ENCODE measurements at places on chromosomes 1 and 21. TPM values are rescaled to one million over a fixed set of nuclear protein-coding genes. Genes with fewer than 3 reads are reported as not detected.

DNA sequence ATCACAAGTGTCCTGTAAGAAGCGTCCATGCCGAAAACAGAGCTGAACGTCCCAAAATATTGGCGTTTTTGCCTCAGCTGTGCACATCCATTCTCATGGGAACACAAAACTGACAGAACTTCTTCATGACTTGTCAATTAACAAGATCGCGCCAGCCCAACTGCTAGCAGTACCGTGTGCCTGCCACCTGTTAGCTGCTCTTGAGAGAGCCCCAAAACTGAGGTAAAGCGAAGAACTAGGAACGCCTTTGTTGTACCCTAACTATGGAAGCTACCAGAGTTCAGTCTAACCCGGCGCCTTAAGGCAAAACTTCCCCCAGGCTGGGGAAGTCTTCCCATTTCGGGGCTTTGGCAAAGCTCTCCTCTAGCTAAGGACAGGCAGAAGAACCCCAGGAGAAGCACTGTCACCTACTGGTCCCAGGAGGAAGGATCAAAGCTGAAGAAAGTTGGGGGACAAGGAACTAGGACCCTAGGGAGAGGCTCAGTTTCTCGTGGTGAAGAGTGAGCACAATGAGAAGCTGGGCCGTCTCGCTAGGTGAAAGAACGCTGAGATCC, 719 bp downstream of the EYA3 start:
- peak overlapping the region; percentile 84 for H3K4me3 ChIP-seq
- peak; percentile 63 for DNase-seq
- H3K27ac ChIP-seq, result peak overlapping the region; percentile 79
- peaks cover 12% of the 10 kb centered on the region for H3K4me1 ChIP-seq
- H3K36me3 ChIP-seq, result no peaks in the 10 kb centered on the region

DNA sequence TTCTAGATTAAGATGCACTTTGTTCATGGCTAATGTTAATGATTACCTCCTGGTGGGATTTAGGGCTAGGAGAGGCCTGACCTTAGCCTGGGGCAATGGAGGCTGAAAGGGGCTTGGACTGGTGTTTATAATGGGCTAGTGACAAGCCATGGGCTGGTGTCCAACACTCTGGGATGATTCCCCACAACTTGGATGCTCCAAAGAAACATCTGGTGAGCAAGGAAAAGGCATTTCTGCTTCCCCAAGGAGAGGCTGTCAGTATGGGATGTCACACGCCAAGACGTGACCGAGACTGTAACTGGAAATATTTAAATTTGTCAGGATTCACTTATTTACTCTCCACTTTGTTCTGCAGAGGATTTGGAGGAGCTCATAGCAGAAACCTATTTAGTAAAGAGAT, 45.2 kb downstream of the PTPRU start:
- no peak for DNase-seq
- H3K4me3 ChIP-seq, result no peak overlapping the region
- no peaks in the 10 kb centered on the region for H3K36me3 ChIP-seq
- no peaks in the 10 kb centered on the region for H3K27me3 ChIP-seq
- H3K27ac ChIP-seq, result no peak overlapping the region

GRCh38 chr1:91854852-91855534, 31.0 kb downstream of the TGFBR3 start:
- H3K4me1 ChIP-seq, result no peaks in the 10 kb centered on the region
- H3K36me3 ChIP-seq, result no peaks in the 10 kb centered on the region
- no peak for DNase-seq
- no peaks in the 10 kb centered on the region for H3K27me3 ChIP-seq

GRCh38 chr1:55819011-55819410, 603.8 kb upstream of the USP24 start:
- H3K27me3 ChIP-seq, result no peaks in the 10 kb centered on the region
- no peaks in the 10 kb centered on the region for H3K4me1 ChIP-seq
- no peak overlapping the region for H3K4me3 ChIP-seq
- H3K36me3 ChIP-seq, result no peaks in the 10 kb centered on the region
- H3K27ac ChIP-seq, result no peak overlapping the region
- no peak for DNase-seq

DNA sequence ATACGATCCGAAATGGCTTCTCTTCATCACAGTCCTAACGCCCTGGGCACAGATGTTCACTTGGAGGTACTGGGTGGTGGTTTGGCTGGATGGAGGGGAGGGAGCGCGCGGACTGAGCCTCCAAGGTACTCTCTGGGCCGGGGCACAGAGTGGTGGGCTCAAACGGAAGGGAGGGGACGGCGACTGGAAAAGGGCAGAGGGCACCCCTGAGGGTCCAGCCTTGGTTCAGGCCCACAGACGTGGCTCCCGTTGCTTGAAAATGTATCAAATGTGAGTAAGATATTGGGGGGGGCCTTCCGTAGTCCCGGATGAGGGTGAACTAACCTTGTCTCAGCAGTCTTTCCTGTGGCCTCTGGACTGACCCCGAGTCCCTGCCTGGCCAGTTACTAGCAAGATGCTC, 463 bp downstream of the IL12RB2 start:
- H3K36me3 ChIP-seq, result no peaks in the 10 kb centered on the region
- DNase-seq, result no peak
- no peak overlapping the region for H3K27ac ChIP-seq
- H3K4me3 ChIP-seq, result peak overlapping the region; percentile 58
- peaks cover 6% of the 10 kb centered on the region for H3K4me1 ChIP-seq

DNA sequence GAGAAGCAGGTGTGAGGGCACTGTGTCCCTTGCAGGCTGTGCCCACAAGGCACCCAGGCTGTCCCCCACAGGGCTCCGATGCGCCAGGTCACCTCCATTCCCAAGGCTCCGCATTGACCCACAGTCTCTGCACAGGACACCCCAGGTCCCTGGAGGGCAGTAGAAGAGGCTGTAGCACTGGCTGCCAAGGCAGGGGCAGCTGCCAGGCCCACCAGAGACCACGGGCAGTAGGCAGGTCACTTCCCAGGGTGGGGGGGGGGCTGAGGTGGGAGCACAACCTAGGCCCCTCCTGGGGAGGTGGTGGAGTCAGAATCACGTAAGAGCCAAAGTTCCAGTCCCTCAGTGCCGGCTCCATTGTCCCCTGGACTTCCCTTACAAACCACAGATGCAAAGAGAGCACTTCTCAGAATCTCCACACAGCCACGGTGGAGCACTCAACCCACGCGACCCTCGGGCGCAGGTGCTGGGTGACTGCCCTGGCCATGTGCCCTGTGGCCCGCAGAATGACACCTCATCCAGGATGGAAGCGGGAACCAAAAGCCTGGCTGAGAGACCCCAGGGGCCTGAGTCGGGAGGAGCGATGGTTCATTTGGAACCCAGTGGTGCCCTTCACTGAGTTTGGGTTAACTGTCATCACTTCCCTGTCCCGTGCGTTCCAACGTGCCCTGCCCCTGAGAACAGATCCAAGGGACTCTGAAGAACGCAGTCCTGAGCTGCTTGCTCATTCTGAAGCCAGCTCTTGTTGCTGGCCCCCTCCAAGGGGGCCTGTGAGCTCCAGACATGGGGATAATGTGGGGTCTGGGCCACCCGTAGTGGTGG, 69.7 kb upstream of the PDE9A start:
- peaks cover 6% of the 10 kb centered on the region for H3K4me1 ChIP-seq
- H3K4me3 ChIP-seq, result no peak overlapping the region
- no peak overlapping the region for H3K27ac ChIP-seq
- H3K36me3 ChIP-seq, result no peaks in the 10 kb centered on the region
- no peaks in the 10 kb centered on the region for H3K27me3 ChIP-seq

GRCh38 chr1:200896531-200897196, 2.0 kb downstream of the INAVA start:
- H3K27me3 ChIP-seq, result no peaks in the 10 kb centered on the region
- H3K4me1 ChIP-seq, result peaks cover 43% of the 10 kb centered on the region
- DNase-seq, result no peak
- no peak overlapping the region for H3K27ac ChIP-seq
- H3K36me3 ChIP-seq, result no peaks in the 10 kb centered on the region

- peaks cover 9% of the 10 kb centered on the region for H3K4me1 ChIP-seq
- no peaks in the 10 kb centered on the region for H3K27me3 ChIP-seq
- no peak for DNase-seq
- no peak overlapping the region for H3K4me3 ChIP-seq
- no peaks in the 10 kb centered on the region for H3K36me3 ChIP-seq
Measured at GRCh38 chr21:26954662-26955121, 12.2 kb downstream of the ADAMTS5 start.

DNA sequence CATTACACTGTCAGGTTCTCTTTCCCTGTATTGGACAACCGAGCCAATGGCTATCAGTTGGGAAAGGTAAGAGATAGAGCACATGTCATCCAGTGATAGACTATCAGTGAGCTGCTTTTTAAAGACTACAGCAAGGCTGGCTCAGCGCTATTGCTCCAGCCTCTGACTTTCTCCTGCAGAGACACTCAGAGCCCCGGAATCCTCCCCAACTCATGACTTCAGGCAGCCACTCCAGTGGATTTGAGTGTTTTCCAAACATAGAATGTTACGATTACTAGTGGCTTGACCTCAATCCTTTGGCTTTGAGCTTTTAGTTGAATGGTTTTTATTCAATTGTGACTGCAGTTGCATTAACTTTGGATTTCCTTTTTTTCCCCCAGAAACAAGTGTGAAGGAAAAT, 331.9 kb downstream of the DISC1 start:
- H3K36me3 ChIP-seq, result no peaks in the 10 kb centered on the region
- no peak overlapping the region for H3K27ac ChIP-seq
- no peak for DNase-seq

- no peak overlapping the region for H3K4me3 ChIP-seq
- H3K27ac ChIP-seq, result no peak overlapping the region
- H3K36me3 ChIP-seq, result no peaks in the 10 kb centered on the region
- DNase-seq, result no peak
- H3K4me1 ChIP-seq, result no peaks in the 10 kb centered on the region
- no peaks in the 10 kb centered on the region for H3K27me3 ChIP-seq
Measured at GRCh38 chr1:116111524-116112021, 374 bp downstream of the MAB21L3 start.

- H3K36me3 ChIP-seq, result no peaks in the 10 kb centered on the region
- no peak overlapping the region for H3K27ac ChIP-seq
- no peak for DNase-seq
- H3K4me1 ChIP-seq, result no peaks in the 10 kb centered on the region
Measured at GRCh38 chr1:154902938-154903566, 33.0 kb upstream of the KCNN3 start.

GRCh38 chr21:42003051-42003461, 7.1 kb downstream of the ZBTB21 start:
- no peak overlapping the region for H3K4me3 ChIP-seq
- no peaks in the 10 kb centered on the region for H3K4me1 ChIP-seq
- no peak overlapping the region for H3K27ac ChIP-seq
- peaks cover 6% of the 10 kb centered on the region for H3K36me3 ChIP-seq

- no peak overlapping the region for H3K4me3 ChIP-seq
- DNase-seq, result no peak
- H3K4me1 ChIP-seq, result no peaks in the 10 kb centered on the region
- no peaks in the 10 kb centered on the region for H3K27me3 ChIP-seq
- no peaks in the 10 kb centered on the region for H3K36me3 ChIP-seq
- H3K27ac ChIP-seq, result no peak overlapping the region
Measured at GRCh38 chr1:154663471-154664060, 55.6 kb upstream of the ADAR start.

GRCh38 chr1:209854196-209854595, 26.4 kb downstream of the UTP25 start:
- H3K4me3 ChIP-seq, result no peak overlapping the region
- H3K36me3 ChIP-seq, result peaks cover 8% of the 10 kb centered on the region
- no peaks in the 10 kb centered on the region for H3K4me1 ChIP-seq
- no peak for DNase-seq
- no peak overlapping the region for H3K27ac ChIP-seq

DNA sequence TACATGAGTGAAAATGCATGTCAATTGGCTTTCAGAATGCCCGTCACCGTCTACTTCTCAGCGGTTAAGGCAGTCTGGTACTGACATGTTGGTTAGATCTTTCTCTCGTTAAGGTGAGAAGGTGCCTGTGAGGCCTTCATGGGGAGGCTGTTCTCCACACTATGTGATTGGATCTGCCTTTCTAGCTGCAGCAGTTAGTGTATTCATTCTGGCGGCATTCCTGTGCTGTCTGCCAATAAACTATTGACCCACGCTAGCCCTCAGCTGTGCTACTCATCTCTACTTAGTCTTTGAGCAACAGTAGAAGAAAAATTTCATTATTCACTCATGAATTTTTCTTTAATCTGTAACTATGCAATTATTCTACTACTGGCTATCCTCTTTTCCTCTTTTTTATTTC, 32.0 kb downstream of the CCSAP start:
- H3K27ac ChIP-seq, result no peak overlapping the region
- no peak for DNase-seq
- H3K27me3 ChIP-seq, result no peaks in the 10 kb centered on the region
- no peak overlapping the region for H3K4me3 ChIP-seq
- H3K4me1 ChIP-seq, result no peaks in the 10 kb centered on the region

- H3K36me3 ChIP-seq, result no peaks in the 10 kb centered on the region
- H3K4me3 ChIP-seq, result peak overlapping the region; percentile 74
- H3K27ac ChIP-seq, result no peak overlapping the region
- peak; percentile 65 for DNase-seq
- peaks cover 20% of the 10 kb centered on the region for H3K4me1 ChIP-seq
Measured at GRCh38 chr1:245155272-245156040, 671 bp downstream of the KIF26B start.

GBP5 gene
- not detected for total RNA-seq

AK4 gene
- total RNA-seq, result 28.8 TPM

ITGB2 gene
- 0.09 TPM for total RNA-seq

LRRC39 gene
- total RNA-seq, result 0.87 TPM

LCE6A gene
- not detected for total RNA-seq

CHML gene
- total RNA-seq, result 43.6 TPM

ANXA9 gene
- 0.77 TPM for total RNA-seq

ACTN2 gene
- 0.52 TPM for total RNA-seq
